Cortex of kidney (tissue), 1 donor: ENCODE measurements at places on chromosomes 7 and 10.

GRCh38 chr10:75568450-75569130 lies 137.2 kb downstream of the LRMDA start:
- DNase-seq: no peak

DNA sequence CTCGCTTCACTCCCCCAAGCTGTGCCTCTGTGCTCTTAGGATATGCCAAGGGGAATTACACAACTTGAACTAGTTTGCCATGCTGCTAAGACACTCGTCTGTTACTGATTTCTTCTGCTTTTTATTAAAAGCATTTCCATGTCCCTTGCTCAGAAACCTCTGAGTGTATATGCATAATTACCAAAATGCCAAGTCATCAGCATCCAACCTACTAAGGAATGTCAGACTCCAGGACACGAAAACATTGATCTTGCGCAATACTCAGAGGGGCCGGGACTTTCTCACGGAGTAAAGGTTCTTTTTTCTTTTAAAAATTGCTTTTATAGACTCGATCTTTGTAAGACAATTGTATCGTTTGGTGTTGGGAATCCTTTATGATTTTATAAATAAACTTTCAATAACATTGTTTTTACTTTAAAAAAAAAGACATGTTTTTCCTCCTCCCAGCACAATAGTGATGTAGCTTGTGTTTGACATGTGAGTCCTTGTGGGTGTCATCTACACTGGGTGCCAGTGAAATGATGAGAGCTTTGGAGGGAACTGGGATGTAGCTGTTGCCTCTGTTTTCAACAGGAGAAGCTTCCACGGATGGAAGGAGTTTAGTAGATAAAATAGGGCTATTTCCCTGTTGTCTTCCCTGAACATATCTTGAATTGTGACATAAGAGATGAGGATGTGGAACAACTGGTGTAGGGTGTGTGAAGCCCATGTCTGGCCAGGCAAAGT lies 43.6 kb downstream of the CNNM1 start:
- no peak for DNase-seq

- no peak for DNase-seq
Measured at GRCh38 chr7:51647931-51648351, 331.3 kb upstream of the COBL start.

DNA sequence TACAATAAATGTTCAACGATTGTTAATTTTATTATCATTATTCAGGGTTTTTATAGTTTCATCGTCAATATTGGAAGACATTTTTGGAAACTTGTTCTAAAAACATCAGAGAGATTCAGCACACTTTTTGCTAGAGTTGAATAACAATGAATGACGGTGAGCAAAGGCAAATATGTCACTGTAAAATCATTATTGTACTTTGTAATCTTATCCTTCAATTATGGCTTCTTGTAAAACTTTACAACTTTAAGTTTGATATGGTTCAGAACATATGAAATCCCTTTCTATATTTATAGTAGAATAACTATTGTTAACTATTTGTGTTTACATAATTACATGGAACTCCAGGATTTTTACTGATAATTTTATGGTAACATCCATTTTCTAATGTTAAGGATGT lies 167.8 kb upstream of the SEMA3A start:
- DNase-seq: no peak

GRCh38 chr10:8042721-8043568 lies 11.5 kb upstream of the GATA3 start:
- no peak for DNase-seq
